ENCODE measurements at places on chromosomes 11 and 22.
A peak's percentile ranks its signal among the peaks of the same experiment; 100 is the strongest.

GRCh38 chr11:69443968-69444364 lies 37.5 kb upstream of the LINC01488 start:
- no peak for DNase-seq

DNA sequence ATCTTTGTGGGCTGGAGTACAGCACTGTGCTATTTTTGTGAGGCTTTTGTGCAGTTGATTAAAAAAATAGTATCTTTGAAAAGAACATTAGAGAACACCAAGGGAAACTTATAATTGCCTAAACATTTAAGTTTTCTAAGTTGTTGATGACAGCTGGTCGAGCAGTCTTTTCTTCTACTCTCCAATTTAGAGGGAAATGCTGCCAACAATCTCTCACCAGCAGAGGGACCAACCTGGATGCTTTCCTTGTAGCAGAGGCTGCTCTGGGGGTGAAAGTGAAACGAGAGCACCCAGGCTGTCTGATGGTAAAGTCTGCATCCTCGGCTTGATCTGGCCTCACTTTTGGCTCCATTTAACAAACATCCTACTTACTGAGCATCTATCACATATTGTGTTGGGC lies 1286.5 kb upstream of the TENM4 start:
- DNase-seq: no peak

DNA sequence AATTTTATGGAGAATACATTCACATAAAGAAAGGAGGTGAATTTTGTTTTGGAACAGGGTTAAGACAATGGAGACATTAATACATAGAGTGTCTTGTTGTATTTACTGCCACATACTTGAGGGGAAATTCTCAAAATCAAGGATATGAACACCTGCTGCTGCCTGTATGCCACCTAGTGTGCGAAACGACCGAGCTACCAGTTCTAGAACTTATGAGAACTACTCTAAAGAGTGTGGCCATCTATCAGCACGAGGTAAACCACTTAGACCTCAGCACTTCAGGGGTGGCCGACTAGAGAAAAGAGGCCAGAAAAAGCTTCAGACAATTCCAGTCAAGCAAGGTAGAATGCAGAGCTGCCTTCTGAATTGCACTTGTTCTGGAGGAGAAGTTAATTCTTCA lies 1.5 kb upstream of the AGBL2 start:
- DNase-seq: no peak

GRCh38 chr11:121864660-121865059 lies 251.4 kb downstream of the BLID start:
- DNase-seq: no peak

GRCh38 chr11:9150501-9150900 lies 59.1 kb upstream of the SCUBE2 start:
- DNase-seq: no peak

DNA sequence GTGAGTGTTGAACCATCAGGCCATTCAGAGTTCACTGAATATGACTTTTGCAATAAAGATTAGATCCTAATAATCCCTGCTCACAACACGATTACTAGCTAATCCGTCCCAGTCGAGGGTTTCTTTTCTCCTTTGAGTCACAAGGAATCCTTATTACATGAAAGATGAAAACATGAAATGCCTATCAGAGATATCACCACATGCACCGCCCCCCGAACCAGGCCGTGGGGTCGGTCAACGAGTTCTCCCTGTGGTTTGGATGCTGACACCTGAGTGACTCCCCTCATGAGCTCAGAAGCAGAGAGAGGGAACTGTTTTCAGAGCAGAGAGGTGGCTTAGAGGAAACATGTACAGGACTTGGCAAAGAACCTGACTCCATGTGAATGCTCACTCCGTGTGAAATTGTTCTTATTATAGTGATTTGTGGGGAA lies 263.3 kb downstream of the ETS1 start:
- DNase-seq: peak; percentile 19

DNA sequence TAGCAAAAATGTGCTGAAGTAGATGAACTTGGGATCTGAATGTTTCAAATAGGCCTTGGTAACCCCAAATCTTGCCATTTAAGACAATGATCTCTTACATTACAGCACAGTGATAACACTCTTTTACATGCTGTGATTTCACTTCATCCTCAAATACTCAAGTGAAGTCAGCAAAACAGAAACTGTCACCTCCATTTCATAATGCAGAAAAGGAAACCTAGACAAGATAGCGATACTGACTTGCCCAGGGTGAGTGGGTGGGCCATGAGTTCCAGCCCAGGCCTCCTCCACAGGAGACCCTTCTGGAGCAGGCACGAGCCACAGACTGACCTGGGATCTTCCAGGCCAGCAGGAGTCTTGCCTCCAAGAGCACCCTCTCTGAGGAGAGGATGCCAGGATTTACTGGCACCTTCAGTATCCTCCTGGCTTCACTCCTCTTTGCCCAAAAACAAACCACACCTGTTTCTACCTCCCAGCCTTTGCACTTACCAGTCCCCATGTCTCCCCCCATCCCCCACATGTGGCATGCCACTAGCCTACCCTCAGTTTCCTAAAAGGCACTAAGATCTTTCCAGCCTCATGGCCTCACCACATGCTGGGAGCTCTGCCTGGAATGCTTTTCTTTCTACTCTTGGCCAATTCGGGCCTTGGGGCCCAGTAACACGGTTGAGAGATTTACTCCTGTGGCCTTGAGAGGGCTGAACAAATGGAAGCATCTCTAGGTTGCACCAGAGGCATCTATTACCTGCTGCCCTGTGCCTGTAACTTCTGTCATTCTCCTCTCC lies 1.9 kb upstream of the DGAT2 start:
- DNase-seq: no peak

GRCh38 chr22:43956805-43957463 lies 1.7 kb downstream of the SAMM50 start:
- no peak for DNase-seq

Data from DND-41 (cell line).